H4 (cell line): ENCODE measurements at places on chromosomes 5 and 9. TPM values are rescaled to one million over a fixed set of nuclear protein-coding genes. Genes with fewer than 3 reads are reported as not detected.

The DPYSL3 gene
- 65.2 and 83.9 TPM in 2 replicates for total RNA-seq

The PCDHA4 gene
- total RNA-seq = 0.02 and 0.04 TPM in 2 replicates

The F2R gene
- total RNA-seq = 34.1 and 44.8 TPM in 2 replicates

The HTR1A gene
- not detected in 2 replicates for total RNA-seq

The LCN6 gene
- not detected in 2 replicates for total RNA-seq

The CCDC192 gene
- total RNA-seq = not detected in 2 replicates
